Left renal pelvis (tissue), 4 donors: ENCODE measurements at places on chromosomes 1 and 21. TPM values are rescaled to one million over a fixed set of nuclear protein-coding genes. Genes with fewer than 3 reads are reported as not detected.

- no peak for DNase-seq
Measured at GRCh38 chr1:84851839-84852238, 41.2 kb downstream of the LPAR3 start.

- no peak for DNase-seq
Measured at GRCh38 chr1:17581389-17582123, 42.1 kb downstream of the ARHGEF10L start.

- DNase-seq, result no peak
Measured at GRCh38 chr1:19643602-19644394, at the start of gene NBL1. NBL1 (plus strand) TSS chr1:19644311; CDS start chr1:19655031, 10,720 bp downstream.

GRCh38 chr1:62068978-62069377, 125.7 kb upstream of the L1TD1 start:
- no peak for DNase-seq

GRCh38 chr1:23651069-23651808, 40.4 kb upstream of the RPL11 start:
- DNase-seq, result no peak

- no peak for DNase-seq
Measured at GRCh38 chr1:33257207-33257771, 997 bp downstream of the ZNF362 start.

- DNase-seq, result no peak
Measured at GRCh38 chr1:79530055-79530454, 523.5 kb upstream of the ADGRL4 start.

DNA sequence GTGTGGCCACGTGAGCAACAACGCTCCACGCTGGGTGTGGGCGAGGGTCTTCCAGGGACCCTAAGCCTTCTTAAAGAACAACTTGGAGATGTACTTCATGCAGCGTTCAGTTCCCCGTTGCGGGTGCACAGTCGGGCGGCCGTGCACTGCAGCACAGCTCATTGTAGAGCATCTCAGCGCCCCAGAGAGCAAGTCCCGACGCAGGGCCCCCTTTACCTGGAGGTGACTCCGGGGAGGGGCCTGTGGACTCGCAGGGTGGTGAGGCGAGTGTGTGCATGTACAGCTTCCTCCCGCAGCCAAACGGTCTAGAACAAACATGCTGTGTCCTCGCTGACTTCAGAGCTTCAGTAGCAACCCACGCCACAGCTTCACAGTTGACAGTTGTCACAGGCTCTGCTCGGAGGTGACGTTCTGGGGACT, 19.5 kb downstream of the RRP1 start:
- DNase-seq, result no peak

GRCh38 chr1:24969596-24970398, 39.7 kb upstream of the RUNX3 start:
- no peak for DNase-seq

AKR7A3 gene
- polyA plus RNA-seq, result 3.6 TPM

CCDC185 gene
- polyA plus RNA-seq, result not detected

AMY2B gene
- 8.9 TPM for polyA plus RNA-seq

FOXD2 gene
- polyA plus RNA-seq, result 6.1 TPM

PADI4 gene
- 0.39 TPM for polyA plus RNA-seq

MIXL1 gene
- polyA plus RNA-seq, result 0.31 TPM

VANGL2 gene
- 34.8 TPM for polyA plus RNA-seq

SELE gene
- polyA plus RNA-seq, result 0.50 TPM

DNA sequence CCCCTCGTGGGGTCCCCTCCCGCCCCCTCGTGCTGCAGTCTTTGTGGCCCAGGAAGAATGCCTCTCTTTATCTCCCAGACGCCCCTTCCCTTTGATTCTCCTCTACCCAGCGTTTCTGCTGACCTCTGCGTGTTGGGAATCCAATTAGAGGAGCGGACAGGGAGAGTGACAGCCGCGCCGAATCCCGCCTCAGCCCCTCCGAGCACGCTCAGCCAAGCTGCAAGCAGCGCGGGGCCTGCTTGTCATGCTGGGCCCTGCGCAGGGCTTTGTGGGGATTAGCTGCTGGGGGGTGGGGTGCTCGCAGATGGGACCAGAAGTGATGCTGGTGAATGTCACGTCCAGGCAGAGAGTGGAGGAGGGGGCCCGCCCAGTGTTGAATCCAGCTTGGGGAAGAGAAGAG, 91.1 kb downstream of the EPHB2 start:
- DNase-seq, result no peak

GRCh38 chr1:76951153-76951552, 83.9 kb downstream of the ST6GALNAC5 start:
- no peak for DNase-seq

- no peak for DNase-seq
Measured at GRCh38 chr1:228833911-228834688, 98.8 kb downstream of the RHOU start.

MCM3AP gene
- 65.3 TPM for polyA plus RNA-seq

CLDN17 gene
- polyA plus RNA-seq, result not detected

DNA sequence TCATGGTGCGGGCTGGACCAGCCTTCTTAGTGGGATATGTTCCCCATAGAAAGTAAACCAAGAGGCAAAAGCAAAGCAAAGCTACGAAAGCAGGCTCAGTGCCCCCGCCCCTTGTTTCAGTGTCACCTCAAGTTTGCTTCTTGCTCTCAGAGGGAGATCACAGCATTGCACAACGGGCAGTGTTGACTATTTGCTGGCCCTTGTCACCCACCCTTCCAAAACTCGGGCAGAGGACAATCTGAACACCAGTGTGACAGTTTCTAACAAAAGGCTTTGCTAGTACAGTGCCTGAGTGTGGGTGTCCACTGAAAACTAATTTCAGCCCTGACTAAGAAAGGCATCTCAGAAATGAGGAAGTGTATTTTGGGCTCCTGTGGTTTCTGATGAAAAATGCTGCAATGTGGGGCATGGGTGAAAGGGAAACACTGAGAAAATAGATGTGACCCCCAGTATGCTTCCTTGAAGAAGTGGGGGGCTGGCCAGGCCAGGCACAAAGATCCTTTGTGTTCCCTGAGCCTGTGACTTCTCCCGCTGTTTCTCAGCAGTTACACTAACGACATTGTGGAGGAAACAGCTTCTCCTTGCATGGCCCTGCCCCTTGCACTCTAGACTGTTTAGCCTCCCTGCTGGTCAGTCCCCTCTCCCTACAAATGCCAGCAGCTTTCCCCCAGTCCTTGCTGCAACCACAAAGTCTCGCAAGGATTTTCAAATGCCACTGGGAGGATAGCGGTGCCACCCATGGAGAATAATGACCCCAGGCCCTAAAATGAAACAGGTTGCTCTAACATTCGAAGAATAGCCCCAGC, 33.3 kb upstream of the KCNE1 start:
- DNase-seq, result no peak

- DNase-seq, result no peak
Measured at GRCh38 chr1:165356876-165357275, 361 bp upstream of the LMX1A start.

C1orf87 gene
- 0.50 TPM for polyA plus RNA-seq

DAB1 gene
- polyA plus RNA-seq, result 0.94 TPM

PROX1 gene
- 8.4 TPM for polyA plus RNA-seq

DNA sequence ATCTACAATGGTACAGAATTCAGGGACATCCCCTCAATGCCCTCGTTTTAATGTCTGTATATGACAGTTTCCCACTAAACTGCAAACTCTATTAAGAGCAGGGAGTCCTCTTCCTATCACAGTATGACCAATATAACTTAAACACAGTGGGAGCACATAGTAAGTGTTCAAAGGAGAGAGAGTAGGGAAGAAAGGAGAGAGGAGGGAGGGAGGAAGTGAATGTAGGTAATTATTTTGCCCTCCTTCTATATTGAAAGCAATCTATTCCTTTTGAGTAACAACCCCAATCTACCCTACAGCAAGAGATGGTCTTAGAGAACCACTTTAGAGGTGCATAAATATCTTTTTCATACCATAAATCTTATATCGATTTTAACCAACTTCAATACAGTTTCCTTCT, 121.4 kb downstream of the MRPL39 start:
- DNase-seq, result no peak

GPR89A gene
- polyA plus RNA-seq, result 46.0 TPM

CR1L gene
- 1.2 TPM for polyA plus RNA-seq

DNA sequence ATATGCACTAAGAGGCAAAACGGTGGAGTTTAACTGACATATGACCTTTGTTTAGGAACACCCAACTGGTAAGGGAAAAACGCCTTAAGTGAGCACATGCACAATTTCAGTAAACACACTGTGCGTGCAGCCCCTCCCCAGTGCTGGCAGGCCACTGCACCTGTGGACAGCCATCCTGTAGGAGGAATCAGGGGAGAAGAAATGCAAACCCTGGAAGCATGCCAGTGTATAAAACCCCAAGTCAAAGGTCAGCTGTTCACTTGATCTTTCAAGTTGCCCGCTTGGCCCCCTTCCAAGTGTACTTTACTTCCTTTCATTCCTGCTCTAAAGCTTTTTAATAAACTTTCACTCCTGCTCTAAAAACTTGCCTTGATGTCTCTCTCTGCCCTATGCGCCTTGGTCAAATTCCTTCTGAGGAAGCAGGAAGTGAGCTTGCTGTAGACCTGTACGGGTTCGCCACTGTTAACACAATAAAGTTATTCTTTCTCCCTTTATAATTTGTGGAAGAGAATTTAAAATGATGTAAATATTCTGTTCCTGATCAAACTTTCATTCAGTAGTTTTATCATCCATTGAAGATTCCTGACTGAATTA, 31.8 kb downstream of the USP25 start:
- no peak for DNase-seq

DNA sequence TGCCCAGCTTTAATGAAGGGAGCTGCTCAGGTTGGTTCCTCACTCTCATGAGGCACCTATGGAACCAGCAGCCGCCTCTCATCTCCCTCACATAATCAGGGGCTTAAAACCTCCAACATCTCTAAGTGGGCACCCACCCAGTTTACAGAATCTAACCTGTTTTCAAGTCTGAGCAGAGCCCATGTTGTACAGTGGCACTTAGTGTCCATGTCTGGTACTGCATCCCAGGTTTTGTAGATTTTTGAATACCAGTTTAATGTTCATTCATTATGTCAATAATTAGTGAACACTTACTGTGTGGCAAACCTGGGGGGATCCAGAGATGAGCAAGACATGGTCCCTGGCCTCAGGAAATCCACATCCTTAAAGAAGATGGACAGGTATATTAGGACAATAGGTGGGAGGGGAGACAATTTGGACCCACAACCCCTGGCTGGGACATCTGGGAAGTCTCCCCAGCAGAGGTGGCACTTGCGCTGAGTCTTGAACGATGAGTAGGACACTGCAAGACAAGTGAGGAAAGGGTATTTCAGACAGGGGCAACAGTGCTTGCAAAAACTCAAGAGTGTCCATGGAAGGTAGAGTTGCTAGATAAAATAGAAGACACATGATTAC, 83.3 kb downstream of the LACTBL1 start:
- DNase-seq, result no peak

- DNase-seq, result no peak
Measured at GRCh38 chr1:182968151-182968741, 15.3 kb upstream of the SHCBP1L start.

DNA sequence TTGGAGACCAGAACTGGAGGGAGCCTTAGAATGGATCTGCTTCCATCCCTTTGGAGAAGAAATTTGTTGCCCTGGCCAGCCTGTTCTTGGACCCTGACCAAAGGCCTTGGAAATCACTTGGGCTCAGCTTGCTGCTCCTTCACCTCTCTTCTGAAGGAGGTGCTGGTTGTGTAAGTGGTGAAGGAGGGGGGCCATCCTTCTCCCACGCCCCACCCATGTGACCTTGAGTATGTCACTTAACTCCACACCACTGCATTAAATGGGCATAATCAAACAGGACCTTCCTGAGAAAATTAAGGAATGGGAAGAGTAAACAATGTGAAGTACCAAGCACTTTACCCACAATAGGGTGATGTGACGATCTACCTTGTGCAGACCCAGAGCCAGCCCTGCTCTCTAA, 68.3 kb upstream of the GJB5 start:
- DNase-seq, result no peak

GRCh38 chr1:48726557-48727215, 50.0 kb downstream of the BEND5 start:
- no peak for DNase-seq

SRGAP2C gene
- polyA plus RNA-seq, result 25.0 TPM

DNA sequence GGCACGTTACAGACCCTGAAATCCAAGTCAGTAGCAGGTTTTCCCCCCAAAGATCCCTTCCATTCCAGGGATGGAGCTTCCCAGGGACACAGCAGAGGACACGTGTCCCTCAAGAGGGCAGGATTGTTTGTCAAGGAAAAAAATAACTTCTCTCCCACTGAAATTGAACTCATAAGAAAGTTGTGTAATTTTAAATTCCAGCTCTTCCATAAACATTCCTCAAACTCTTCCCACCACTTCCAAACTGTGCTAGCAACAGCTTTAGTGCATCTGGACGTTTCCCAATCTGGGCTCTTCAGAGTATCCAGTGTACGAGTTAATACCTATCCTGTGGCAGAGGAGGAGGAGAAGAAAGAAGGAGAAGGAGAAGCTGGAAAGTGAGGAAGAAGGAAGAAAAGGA, 79.6 kb downstream of the PSMG1 start:
- no peak for DNase-seq

GRCh38 chr1:54335755-54336108, 70.5 kb downstream of the SSBP3 start:
- no peak for DNase-seq

GBP6 gene
- not detected for polyA plus RNA-seq

ANGPTL3 gene
- polyA plus RNA-seq, result 9.7 TPM

DNA sequence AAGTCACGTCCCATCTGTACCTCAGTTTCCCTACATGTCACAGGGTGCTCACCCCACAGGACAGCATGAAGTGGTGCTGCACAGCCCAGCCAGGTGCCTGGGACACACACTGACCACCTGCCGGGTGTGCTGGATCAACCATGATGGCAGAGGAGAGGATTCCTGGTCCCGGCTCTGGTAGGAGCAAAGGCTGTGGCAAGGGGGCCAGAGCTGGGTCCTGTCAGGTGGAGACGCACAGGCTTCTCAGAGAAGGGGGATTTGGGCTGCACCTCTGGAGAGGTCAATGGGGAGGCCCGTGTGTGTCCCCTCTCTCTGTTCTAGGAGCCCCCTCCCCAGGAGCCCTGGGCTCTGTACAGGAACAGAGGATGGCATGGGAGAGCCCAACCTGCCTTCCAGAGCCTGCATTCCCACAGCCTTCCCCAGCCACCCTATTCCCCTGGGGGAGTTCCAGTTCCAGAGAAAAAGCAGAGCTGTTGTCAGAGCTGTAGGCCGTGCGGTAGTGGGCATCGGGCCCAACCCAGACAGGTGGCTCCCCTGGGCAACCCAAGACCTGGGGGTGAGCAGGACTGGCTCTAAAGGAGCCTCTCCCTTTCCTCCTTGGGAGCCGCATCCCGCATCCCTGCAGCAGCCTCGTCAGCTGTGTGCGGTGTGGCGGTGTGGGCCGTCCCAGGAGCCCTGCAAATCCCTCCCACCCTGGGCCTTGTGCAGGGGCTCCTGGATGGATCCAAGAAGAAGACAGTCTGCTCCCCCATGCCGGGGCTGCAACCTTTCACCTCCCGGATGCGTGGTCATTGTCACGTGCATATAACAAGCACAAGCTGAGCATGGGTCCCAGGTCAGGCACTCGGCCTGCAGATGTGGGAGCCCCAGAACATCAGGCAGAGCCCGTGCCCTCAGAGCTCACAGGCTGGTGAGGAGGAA, 2.9 kb upstream of the TFF3 start:
- DNase-seq, result no peak
